ENCODE measurements at places on chromosomes 12 and 14.

GRCh38 chr12:41981758-41982157 lies 162.9 kb downstream of the GXYLT1 start:
- DNase-seq, result no peak

GRCh38 chr12:124264089-124264795 lies 30.7 kb upstream of the RFLNA start:
- no peak for DNase-seq

DNA sequence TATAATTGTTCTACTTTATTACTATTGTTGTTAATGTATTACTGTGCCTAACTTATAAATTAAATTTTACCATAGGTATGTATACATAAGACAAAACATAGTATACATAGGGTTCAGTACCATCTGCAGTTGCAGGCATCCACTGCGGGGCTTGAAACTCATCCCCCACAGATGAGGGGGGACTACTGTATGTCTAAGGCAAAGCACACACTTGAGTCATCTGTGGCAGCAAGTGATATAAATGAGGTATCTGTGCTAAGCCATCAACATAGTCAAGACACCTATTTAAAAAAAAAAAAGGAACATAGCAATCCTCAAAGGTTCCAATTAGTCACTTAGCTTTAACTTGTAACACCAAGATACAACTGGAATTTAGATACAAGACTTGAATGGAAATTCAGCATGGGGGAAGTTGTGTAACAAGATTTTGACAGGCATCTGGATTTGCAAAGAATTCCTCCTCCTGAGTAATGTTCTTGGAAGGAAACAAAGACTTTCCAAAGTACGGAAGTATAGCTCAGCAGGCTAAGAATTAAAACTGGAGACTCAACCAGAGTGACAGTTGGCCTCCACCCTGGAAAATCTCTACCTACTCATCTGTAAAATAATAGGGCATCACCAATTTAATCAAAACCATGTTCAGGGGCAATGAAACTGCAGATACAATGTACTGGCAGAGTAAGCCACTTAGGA lies 14.9 kb downstream of the DCAF5 start:
- peak; percentile 27 for DNase-seq

- DNase-seq, result peak; percentile 88
Observed at GRCh38 chr14:75176142-75176820, at the start of gene TMED10. Gene TMED10, minus strand, starts transcription at chr14:75176612. Its CDS starts 33 bp downstream, at chr14:75176579.

- DNase-seq, result no peak
Observed at GRCh38 chr12:41277100-41277945, 89.2 kb downstream of the PDZRN4 start.

DNA sequence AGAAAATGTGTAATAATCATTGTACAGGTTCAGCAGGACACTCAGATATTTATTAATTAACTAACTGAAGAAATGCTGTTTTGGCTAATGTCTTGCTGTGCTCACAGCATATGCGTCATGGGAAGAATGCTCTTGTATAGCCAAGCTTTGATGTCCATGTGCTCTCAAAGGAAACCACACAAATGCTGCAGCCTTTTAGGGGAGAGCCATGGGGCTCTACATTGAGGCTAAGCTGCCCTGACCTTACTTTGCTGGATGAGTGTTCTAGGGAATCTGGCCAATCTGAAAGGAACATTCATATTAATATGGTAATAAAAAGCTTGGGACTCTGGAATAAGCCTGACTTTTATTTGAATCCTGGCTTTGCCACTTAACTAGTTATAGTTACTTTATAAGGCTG lies 9.5 kb upstream of the CRADD start:
- no peak for DNase-seq

- no peak for DNase-seq
Observed at GRCh38 chr12:104578453-104578852, 121.7 kb downstream of the CHST11 start.

DNA sequence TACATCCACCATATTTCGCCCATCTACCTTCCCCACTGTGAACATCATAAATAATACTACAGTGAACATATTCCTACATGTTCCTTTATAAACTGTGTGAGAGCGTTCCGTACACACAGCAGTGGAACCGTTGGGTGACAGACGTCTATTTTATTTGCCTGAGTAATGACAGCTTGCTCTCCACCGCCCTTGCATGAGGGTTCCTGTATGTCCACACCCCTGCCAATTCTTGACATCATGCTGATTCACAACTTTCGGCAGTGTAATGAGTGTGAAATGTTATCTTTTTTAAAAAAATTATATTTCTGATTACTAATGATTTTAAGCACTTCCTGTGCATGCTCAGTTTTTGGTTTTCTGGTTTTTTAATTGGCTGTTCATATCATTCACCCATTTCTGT lies 4.3 kb upstream of the RAD52 start:
- no peak for DNase-seq

DNA sequence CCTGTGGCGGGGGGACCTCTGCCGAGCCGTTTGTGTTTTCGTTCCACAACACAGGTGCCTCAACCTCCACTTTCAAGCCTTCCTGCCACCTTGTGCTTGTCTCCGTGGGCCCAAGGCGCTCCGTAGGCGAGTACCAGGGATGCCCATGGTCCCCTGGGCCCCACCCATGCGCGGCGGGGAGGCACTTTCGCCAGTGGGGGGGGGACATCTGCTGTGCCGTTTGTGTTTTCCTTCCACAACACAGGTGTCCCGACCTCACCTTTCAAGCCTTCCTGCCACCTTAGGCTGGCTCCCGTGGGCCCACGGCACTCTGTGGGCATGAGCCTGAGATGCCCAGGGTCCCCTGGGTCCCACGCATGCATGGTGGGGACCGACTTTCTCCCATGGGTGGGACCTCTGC lies 335.9 kb downstream of the ALG10 start:
- DNase-seq, result no peak

- DNase-seq, result no peak
Observed at GRCh38 chr14:55889124-55889523, 229.1 kb upstream of the PELI2 start.

- DNase-seq, result peak; percentile 23
Observed at GRCh38 chr12:105083551-105084105, 630 bp downstream of the ALDH1L2 start.

DNA sequence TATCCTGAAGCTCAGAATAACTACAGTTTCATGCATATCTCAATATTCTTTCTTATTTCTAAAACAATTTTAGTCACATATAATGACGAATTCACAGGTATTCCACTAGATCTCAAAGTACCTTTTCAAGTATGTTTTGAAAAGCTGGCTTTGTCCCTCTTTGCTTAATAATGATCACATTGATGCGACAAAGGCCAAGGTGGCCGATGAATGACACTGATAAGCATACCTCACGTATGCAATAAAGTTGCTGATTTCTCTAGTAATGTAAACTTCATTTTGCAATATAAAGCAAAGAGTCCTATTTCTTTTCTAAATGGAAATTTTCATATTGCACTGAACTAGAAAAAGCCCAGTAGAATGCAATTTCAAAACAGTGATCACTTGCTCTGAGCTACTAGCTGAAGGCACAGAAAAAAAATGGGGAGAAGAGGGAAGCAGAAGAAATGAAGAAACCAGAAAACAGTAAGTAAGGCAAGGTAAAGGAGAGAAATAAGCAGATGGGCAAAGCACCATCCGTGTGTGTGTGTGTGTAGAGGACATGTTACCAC lies 29.3 kb downstream of the FGD6 start:
- no peak for DNase-seq

GRCh38 chr12:638953-639557 lies 24.2 kb downstream of the NINJ2 start:
- DNase-seq, result no peak

GRCh38 chr12:112049351-112049750 lies 36.1 kb downstream of the ERP29 start:
- DNase-seq, result no peak

DNA sequence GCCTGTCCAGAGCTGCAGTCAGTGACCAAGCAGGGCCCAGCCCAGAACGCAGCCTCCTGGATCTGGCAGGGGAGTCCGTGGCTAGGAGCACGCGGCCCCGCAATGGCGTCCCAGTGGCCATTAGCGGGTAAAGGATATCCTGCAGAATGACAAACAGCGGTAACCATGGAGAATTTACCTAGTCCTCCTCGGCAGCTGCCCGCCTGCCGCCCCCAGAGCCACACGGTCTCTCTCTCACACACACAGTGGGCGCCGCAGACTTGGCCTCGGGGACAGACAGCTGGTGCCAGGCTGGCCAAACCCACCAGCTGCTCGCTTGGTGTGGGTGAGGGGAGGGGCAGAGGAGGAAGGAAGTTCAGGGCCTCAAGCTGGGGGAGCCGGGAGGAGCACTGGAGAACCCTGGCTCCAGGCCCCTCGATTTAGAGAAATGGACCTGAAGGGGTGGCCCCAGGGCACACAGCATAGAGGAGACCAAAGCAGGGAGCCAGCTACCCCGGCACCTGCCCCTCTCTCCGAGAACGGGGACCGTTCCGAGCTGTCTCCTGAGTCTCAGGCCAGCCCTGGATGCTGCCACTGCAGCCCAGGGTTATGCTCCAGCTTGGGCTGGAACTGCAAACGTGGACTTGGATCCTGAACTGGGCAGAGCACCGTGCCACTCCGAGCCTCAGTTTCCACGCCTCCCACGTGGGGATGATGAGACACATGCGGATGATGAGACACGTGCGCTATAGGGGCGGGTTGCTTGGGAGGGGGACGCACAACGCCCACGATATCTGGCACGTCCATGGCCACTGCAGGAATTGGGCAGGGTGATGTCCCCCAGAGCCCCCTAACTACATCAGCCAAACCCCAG lies 3.4 kb downstream of the CDK2AP1 start:
- DNase-seq, result no peak

- no peak for DNase-seq
Observed at GRCh38 chr12:41605545-41606305, 417.6 kb downstream of the PDZRN4 start.

DNA sequence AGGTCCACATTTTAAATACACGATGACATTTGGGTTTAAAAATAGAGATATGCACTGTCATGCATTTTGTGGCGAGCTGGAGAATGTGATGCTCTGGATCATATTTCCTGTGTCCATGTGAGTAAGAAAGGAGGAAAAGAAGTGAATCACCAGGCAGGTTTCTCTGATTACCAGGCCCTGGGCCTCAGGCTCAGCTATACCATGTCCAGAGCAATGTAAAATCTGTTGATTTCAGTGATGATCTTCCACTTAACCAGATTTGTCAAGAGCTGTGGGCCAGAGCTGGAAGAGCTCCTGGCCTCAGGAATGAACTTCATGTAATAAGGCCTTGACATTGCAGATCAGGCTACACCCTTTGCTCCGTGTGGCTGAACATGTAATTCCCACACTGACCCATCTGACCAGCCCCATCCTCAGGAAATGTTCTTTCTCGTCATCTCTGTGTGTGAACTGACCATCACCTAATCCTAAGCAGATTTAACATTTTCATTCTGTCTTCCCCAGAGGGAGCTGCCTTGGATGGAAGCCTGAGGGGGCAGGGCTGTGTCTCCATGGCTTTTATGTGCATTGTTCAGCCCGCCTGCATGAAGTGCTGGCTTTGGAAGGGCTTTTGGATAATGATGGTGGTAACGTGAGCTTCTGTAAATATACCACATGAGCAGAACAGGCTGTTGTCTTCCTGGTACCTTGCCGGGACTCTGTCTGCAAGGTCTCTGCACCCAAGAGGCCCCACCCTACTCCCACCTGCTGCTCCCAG lies 54.5 kb downstream of the CRACR2A start:
- DNase-seq, result no peak

- DNase-seq, result no peak
Observed at GRCh38 chr14:85695300-85695699, 165.4 kb downstream of the FLRT2 start.

DNA sequence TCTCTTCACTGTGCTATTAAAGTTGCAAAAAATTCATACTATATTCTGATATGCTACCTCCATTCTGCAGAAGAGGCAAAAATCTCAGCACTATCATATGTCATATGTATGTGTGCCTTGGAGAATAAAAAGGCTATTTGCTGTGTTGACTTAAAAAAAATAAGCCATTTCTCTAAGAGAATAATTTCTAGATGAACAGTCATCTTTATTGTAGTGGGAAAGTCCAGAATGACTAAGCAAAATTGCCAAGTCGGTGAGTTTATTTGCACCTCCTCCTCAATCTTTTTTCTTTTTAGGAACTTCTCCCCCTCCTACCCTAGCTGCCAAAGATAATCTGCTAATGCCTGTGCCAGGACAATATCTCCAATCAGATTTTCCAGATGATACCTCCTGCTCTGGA lies 353.8 kb upstream of the FAR2 start:
- no peak for DNase-seq

- peak; percentile 26 for DNase-seq
Observed at GRCh38 chr14:32252030-32252670, 49.1 kb upstream of the RNU6-8 start.

All from activated naive CD4-positive, alpha-beta T cell treated with anti-CD3 and anti-CD28 coated beads, Interleukin-2, amount 50 U/mL, for 16 hours (primary cell).